ENCODE measurements at places on chromosomes 11 and 22.

GRCh38 chr22:46260038-46260437 is 3.1 kb downstream of the PKDREJ start:
- DNase-seq = no peak

GRCh38 chr11:70183483-70184176 is 19.5 kb upstream of the FADD start:
- DNase-seq = no peak

DNA sequence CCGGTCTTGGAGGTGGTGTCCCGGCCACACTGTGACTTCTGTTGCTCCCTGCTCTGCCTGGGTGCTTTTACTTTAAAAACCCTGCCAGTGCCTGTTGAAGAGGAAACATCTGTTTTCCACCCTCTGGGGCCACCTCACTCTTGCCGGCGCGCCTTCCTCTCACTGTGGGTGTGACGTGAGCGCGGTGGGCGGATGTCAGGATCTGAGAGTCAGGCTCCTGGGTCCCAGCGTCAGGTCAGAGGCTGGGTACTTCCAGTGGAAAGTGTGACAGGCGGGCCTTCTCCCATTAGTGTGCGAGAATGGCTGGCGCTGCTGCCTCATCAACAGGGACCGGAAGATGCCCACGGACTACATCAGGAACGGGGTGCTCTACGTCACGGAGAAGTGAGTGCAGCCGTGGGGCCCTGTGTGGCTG is 54.2 kb downstream of the GRAMD4 start:
- DNase-seq = no peak

- DNase-seq = no peak
These were observed 3.5 kb downstream of the TBC1D10A start for GRCh38 chr22:30323246-30323645.

DNA sequence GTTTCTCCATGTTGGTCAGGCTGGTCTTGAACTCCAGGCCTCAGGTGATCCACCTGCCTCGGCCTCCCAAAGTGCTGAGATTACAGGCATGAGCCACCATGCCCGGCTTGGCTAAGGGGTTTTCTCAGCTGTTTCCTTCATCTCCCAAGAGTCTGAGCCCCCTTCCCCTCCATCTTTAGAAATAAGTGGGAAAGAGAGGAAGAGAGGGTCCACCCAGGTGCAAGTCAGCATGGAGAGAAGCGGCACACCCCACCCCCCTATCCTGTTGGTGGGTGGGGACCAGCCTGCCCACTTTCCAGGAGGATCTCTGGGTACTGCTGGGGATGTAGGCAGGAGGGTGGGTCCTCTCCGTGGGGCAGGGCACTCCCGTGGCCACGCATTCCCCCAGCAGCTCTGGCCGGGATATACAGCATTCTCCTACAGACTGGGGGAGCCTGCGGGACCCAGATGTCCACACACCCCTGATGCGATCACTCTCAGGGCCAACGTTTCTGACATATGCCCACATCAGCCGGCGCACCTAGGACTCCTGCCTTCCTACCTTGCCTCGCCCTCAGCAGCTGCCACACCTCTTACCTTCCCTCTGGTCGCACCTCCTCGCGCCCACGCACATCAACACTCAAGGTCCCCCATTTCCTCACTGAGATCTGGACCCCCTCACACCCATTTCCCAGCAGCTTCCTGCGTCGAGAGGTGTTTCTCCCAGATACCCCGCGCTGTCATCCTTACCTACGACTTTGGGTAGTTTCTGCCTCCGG is 8.9 kb downstream of the SCARF2 start:
- DNase-seq = no peak

DNA sequence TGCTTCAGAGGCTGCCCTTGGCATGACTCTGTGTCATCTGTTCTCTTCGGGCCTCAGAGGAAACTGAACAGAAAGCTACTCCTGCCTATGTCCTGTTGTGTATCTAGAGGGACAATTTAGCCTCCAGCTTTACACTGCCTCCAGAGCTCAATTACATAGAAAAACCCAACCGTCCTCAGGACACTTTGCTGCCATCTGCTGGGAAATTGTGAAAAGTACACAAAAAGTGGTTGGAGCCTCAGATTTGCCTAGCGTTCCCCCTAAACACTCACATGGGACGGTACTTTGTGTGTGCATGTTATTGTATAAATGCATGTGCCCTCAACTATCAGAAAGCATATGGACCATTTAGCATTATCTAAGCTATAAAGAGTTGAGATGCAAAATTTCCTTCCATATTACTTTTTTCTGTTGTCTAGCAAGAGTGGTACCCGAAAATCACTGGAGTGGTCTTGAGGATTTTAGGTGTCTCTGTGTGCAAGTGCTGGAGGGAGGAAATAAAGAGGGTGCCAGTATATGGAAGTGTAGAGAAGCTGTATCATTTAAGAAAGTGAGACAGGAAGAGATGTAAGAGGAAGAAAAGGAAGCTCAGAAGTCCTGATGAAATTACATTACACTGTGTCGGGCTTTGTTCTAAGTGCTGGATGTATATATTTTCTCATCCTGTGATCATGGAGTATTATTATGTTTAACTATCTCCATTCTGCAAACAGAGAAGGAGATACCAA is 8.7 kb upstream of the MS4A4E start:
- DNase-seq = peak; percentile 17

DNA sequence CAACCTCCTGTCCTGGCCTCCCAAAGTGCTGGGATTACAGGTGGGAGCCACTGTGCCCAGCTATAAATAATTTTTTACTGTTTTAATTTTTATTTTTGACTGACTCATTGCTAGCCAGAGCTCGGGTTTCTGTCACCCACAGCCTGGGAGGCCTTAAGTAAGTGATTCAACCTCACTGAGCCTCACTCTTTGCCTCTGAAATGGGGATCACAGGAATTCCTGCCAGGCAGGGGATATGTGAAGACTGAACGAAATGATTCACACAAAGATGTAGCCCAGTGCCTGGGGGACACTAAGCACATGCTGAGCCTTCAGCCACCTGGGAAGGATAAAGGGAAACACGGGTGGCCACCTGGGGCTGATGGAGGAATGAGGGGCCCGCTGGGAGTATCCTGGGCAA is 3.8 kb upstream of the LRRC74B start:
- no peak for DNase-seq

- no peak for DNase-seq
These were observed 87.8 kb upstream of the CRYBB3 start for GRCh38 chr22:25111579-25112517.

- peak; percentile 73 for DNase-seq
These were observed 72.0 kb downstream of the SYN3 start for GRCh38 chr22:32985899-32986765.

GRCh38 chr11:57049749-57050148 is 61.0 kb downstream of the OR5AK2 start:
- no peak for DNase-seq

DNA sequence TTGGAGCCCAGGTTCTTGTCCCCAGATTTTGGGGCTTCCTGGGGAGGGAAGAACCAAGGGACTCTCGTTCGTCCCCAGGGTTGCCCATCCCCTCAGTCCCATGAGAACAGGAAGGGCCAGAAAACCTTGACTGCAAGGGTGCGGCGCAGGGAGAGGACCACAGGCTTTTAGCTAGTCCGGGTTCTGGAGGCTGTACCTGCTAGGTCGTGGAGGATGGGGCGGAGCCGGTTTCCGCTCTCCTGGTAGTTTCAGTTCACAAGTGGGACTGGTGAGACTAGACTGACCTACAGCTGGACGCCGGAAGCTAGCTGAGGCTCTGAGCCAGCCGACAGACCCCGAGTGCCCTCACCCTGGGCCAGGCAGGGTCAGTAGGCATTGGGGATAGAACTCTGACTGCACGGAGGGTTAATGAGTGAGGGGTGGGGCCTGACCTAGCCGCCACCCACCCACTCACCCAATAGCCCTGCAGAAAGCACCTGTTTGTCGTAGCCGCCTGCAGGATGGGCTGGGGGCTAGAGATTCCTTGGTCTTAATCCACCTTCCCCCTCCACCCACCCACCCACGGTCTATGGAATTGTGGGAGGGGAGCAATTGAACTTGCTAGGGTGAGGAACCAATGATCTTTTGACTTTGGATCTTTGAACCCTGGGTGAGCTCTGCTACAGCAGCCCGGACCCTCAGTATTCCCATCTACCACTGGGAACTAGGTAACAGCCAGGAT is 1.5 kb downstream of the MAFF start:
- no peak for DNase-seq

DNA sequence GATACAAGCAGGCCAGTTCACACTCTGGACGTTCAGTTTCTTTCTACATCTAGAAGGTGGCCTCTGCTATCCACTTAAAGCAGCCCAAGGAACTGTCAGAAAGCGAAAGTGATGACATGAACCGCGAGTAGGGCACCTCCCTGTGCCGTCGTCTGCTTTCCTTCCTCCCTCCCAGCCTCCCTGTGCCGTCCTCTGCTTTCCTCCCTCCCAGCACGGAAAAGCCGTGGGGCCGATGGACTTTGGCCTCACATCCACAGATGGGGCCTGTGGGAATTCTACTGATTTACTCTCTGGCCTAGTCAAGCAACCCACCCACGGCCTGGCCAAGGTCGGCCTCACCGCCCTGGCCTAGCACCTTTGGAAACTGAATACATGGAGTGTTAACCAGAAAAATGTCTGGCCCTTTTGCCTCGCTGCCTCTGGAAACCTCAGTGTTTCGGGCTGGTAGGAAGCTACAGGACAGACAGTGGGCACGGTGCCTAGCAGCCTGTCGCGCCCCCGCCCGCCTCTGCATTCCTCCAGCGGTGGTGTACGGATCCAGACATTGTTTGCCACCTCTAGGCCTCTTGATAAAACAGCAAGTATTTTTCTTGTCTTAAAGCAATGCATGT is 14.2 kb downstream of the PEX26 start:
- DNase-seq = peak; percentile 88

DNA sequence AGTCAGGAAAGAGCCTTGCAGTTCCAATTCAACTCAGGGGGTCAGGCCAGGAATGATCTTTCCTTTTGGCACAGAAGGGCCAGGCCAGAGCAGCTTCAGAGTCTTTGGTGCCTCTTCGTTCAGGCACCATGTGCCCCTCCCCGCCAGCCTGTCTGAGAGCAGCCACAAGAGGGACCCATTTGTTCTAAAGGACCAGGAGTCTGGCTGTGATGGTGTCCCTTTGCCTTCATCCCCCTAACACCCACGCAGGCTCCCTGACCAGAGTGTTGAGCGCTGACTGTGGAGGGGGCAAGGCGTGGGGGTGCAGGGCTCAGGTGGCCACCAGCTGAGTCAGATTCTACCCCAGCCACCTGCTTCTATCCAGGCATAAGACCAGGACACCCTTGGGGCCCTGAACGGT is 156.4 kb downstream of the TTC17 start:
- no peak for DNase-seq
